ENCODE measurements at places on chromosomes 2 and 18.

GRCh38 chr2:213246497-213247281 is 37.6 kb upstream of the SPAG16 start:
- no peak for DNase-seq

- no peak for DNase-seq
Observed at GRCh38 chr2:112153179-112153490, 14.9 kb downstream of the FBLN7 start.

DNA sequence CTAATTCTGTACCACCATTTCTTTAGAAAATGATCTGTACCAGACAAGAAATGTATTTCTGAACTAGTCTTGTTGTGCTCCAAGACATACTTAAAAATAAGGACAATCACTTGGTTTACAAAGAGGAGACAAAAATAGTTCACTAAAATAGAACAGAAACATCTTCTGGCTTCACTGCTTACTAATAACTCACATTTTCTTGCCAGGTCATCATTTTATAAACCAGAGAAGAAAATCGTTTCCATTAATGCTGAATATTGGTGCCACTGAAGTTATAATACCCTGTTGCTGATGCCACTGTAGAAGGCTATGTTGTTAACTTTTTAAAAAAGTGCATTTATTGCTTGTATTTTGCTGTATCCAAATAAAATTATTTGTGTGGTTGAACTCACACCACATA is 94.8 kb upstream of the ZNF236 start:
- DNase-seq, result no peak

DNA sequence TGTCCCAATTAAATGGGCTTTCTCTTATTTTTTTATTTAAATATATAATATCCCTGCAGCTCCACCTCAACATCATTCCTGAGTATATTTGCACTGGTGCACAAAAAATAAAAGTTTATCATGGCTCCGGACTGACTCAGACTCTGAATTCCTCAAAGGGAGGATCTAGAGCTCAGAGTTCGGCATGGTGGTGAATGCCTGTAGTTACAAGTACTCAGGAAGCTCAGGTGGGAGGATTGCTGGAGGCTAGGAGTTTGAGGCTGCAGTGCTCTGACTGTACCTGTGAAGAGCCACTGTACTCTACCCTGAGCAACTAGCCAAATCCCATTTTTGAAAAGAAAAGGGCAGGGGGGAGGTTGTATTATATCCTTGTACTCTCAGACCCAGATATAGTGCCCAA is 52.8 kb upstream of the NRXN1 start:
- no peak for DNase-seq

DNA sequence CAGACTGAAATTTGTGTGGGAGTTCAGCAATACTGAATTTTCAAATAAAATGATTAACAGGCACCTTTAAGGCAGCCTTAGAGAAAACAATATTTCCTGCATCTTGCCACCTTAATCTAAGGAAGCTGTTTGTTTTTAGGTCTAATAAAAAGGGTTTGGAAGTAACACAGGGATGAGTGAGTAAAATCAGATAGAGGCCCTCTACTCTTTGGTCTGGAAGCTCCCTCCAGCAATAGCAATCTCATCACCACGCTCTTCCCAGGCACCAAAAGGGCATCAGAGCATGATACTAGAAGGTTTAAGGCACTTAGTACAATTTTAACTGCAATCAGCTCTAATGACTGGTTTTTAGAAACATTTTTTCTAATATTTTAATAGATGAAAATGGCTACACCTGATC is 155.6 kb downstream of the VWC2L start:
- DNase-seq, result no peak

DNA sequence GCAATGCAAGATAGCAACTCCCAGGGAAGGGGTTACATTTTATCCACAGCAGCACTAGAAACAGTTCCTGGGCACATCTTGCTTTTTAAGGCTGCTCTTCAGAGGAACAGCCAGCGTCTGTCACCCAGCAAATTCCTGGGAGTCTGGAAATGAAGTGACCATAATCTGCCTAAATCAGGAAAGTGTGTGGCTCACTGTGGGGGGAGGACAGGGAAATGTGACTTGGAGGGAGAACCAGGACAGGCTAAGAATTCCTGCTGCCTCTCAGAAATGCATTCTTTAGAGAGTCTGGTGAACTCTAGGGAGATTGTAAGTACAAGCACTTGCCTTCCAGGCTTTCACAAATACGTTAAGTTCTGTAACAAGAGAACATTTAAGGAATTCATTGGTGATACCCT is 364.3 kb upstream of the SPHKAP start:
- DNase-seq, result no peak

DNA sequence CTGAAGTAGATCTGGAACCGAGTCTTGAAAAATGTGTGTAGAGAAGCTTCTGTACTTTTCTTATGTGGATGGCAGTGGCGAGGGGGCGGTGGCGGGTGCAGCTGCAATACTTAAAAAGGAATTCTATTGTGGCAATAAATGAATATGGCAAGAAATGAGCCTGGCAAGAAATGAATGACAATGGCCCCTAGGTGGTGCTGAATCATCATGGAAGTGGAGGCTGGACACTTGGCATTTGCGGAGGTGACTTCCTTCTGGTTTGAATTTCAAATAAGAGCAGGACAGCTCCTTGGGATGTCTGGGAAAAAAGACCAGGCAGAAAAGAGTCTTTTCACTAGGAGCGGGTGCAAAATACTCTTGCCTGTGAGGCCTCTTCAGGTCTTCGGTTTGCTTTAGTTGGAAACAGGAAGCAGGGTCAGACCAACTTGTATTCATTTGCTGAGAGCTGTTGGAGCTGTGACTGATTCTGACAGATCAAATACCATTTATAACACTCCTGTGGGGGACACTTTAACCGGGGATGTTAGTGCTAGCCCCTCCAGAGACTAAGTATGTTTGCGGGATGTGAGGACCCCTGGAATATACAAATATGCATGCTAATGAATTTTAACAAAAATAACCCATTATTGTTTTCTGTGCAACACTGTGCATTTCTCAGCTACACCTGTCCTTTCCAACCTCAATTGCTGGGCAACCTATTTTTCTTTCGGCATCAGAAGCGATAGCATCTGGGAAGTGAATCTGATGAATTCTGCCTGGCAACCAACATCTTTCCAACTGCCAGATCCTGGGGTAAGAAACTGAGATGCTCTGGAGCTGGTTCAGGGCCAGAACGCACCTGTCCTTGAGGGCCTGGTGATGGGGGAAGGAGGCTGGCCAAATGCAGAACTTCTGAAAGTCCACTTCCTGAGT is 35.4 kb downstream of the FASTKD2 start:
- DNase-seq, result peak; percentile 12

DNA sequence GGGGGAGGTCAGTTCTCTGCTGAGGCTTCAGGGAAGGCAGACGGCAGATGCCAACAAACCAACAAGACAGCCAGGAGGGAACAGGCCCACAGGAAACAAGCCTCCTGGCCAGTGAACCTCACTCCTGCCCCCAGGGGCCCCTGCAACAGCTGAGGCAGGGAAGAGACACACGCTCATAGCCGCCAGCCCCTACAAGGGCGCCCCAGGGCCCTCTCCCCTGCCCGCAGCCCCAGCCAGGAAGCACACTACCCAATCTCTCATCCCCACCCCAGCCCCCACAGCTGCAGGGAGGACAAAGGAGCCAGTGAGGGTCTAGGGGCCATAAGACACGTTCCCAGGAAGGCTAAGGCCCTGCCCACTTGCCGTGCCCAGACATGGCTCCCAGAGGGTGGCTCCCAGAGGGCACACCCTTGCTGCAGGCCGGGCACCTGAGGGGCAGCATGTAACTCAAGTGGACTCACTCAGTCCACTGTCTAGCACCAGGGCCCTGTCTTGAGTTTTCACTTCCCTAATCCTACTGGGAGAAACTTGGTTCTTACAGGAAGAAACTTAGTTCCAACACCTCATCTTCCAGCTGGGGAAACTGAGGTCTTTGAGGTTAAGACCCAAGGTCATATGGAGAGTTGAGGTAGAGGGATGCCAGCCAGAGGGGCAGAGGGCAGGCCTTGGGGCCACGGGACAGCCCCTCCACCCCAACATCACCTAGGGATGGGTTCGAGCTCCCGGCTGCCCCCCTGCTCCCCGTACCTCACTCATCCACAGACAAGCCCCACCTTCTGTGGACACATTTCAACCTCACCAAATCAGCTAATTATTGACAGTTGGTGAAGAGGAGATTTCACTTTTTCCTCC is 37.3 kb downstream of the EMX1 start:
- DNase-seq, result no peak

GRCh38 chr18:62331581-62332356 is 6.7 kb downstream of the TNFRSF11A start:
- no peak for DNase-seq

- DNase-seq, result no peak
Observed at GRCh38 chr2:217065012-217065290, 205.1 kb upstream of the TNP1 start.

GRCh38 chr2:62774555-62775366 is 69.2 kb downstream of the EHBP1 start:
- DNase-seq, result no peak

- no peak for DNase-seq
Observed at GRCh38 chr18:69588301-69588700, 187.6 kb downstream of the DOK6 start.

DNA sequence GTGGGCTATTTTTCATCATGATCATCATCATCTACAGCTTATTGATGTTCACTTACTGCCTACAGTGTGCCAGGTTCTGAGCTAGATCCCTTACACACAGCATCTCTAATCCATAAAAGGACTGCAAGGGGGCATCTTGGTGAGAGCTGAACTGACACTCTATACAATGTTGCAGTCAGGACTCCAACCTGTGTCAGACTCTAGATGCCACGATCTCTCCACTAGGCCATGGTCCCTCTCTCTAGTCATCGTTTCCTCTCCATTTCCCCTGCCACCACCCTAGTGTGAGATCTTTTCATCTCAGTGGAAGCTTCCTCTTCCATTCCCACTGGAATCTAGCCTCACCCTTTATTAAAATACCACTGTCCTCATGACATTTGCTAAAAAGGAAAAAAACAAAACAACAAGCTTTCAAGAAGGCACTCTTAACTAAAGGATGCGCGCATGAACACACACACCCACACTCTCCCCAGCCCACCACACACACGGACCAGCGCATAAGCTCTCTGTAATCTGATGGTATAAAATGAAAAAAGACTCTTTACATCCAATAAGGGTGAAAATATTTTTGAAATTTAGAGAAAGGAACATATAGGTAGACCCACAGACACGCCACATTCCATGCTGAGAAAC is 93.4 kb upstream of the THOC1 start:
- DNase-seq, result no peak

DNA sequence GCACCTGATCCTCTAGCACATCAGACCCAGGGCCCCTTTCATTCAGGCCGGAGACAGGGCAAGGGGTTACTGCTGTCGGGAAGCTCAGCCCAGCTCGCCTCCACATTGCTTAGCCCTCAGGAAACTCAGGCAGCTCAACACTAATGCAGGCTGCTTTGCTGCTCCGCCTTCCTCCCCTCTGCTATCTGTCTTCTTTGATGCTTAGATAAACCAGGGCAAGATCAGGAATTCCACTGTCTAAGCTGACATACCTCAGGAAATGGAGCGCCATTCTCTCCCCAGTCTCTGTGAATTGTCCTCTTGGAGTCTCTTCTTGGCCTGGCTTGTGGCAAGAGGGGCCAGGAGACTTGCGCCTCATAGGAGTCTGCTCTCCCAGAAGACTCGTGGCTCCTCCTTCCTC is 25.5 kb upstream of the EXOC6B start:
- DNase-seq, result no peak

- DNase-seq, result no peak
Observed at GRCh38 chr2:168180914-168181313, 66.5 kb downstream of the STK39 start.

- DNase-seq, result no peak
Observed at GRCh38 chr2:84643991-84644390, 127.7 kb downstream of the DNAH6 start.

DNA sequence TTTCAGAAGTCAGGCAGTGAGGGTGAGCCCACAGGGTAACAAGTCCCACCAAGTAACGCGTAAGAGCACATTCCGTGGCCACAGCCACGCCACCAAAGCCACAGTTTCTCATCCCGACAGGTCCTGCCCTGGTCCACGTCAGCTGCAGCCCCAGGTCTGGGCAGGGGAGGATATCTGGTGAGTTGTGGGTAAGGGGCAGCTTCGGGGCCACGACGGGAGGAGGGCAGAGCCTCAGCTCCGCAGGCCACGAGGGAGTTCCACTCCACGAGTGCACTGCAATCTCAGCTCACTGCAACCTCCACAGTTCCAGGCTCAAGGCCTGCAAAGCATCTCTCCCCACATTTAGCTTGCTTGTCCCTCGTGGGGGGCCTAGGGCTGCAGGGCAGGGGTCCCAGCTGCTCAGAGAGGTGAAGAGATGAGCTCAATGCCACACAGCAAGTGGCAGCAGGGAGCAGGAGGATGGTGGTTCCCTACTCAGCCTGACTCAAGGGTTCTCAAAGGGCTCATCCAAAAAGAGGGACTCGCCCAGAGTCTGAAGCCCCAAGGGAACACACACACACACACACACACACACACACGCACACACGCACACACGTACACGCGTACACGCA is 12.5 kb downstream of the SNORC start:
- DNase-seq, result no peak

GRCh38 chr18:24802456-24802855 is 342.0 kb downstream of the HRH4 start:
- no peak for DNase-seq

- no peak for DNase-seq
Observed at GRCh38 chr2:104781151-104781550, 72.8 kb upstream of the POU3F3 start.

GRCh38 chr2:102801098-102801718 is 39.4 kb downstream of the TMEM182 start:
- no peak for DNase-seq

GRCh38 chr18:35331367-35332087 is 12.7 kb downstream of the ZNF24 start:
- no peak for DNase-seq

- DNase-seq, result no peak
Observed at GRCh38 chr2:45843136-45843535, 191.7 kb downstream of the PRKCE start.

GRCh38 chr2:168600949-168601348 is 144.9 kb downstream of the CERS6 start:
- DNase-seq, result no peak

- no peak for DNase-seq
Observed at GRCh38 chr2:61670591-61671501, 132.7 kb upstream of the XPO1 start.

DNA sequence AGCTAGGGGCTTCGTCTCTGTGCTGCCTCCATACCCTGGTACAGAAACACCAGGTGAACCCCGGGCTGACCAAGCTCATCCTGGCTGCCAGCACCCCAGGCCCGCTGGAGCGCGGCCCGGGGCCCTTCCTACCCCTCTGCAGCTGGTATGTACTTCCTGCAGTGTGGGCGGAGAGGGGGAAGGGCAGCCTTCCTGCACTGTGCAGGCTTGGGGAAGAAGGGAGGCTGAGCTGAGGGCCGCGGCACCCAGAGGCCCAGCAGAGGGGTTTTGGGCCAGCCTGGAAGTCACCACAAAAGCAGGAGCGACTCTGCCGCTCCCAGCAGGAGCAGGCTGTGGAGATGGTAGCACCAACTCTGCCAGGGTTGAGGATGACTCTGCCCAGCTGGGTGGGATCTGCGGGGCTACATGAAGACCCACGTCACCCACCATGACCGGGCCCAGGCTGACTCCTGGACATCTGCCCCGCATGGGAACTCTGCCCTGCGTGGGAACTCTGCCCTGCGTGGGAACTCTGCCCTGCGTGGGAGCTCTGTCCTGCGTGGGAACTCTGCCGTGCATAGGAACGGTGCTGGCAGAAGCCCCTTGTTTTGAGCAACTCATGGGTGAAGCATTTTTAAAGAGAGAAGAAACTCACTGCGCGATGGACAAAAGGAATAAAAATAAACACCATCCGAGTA is 273.3 kb downstream of the NDUFA10 start:
- DNase-seq, result no peak

- DNase-seq, result no peak
Observed at GRCh38 chr18:63883617-63884016, 3.9 kb upstream of the SERPINB2 start.

Measured in HS-27A (cell line).